ENCODE measurements at places on chromosomes 11 and 22.

DNA sequence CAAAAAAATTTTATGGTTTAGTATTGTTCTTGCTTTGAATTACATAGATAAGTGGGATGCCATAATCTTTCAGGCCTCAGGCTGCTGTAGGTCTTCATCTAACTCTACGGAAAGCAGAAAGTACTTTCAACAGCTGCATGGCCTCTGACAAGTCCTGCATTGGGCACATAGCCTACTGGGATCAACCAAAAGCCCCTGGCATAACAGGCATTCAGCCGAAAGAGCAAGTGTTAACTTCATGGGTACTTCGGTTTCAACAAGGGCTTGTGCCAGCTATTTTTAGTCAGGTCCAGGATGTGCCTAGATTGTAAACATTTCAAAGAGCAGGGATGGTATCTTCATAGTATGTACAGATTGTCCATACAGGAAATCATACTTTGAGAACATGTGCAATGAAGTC, 3.1 kb downstream of the SLN start:
- DNase-seq, result no peak

DNA sequence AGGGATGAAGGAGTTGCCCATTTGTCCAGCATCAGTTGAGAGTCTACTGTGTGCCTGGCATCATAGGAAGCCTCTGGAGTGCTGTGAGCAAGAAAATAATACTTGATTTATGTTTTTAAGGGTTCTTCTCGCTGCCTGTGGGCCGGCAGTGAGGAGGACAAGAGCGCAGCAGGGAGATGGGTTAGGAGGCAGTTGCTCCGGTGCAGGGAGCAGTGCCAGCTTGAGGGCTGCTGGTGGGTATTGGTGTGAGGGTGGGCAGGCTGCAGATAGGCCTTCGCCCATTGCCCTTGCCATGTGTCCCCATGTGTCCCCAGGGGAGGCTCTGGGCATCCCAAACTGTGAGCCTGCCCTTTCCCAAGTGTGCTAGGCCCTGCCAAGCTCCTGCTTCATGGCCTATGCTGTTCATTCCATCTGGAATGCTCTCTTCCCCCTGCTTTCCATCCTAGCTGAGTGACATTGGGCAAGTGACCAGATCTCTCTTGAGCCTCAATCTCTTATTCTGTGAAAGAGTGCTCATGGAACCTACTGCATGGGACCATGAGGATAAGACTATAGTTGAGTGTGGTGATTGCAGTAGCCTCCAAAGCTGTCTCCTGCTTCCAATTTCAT, 19.8 kb downstream of the BMAL1 start:
- no peak for DNase-seq

DNA sequence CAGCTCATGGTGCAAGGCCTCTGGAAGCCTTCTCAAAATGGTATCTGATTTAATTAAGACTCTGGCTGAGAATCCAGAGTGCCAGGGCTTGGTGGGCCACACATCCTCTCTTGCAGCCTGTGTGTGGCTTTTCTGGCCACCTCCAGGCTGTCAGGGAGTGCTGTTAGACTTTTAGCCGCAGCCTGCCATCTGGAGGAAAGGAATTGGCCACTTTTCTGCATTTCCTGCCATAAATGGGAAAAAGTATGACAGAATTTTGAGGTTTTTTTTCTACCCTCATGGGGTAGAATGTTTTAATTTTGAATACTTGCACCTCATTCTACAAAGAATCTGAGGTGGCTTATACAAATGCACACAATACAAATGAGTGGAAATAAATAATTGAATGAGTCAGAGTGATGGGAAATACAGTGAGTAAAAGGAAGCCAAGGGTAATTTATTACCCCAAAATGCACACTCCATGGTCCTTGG, 218.4 kb downstream of the ADAMTS15 start:
- no peak for DNase-seq

DNA sequence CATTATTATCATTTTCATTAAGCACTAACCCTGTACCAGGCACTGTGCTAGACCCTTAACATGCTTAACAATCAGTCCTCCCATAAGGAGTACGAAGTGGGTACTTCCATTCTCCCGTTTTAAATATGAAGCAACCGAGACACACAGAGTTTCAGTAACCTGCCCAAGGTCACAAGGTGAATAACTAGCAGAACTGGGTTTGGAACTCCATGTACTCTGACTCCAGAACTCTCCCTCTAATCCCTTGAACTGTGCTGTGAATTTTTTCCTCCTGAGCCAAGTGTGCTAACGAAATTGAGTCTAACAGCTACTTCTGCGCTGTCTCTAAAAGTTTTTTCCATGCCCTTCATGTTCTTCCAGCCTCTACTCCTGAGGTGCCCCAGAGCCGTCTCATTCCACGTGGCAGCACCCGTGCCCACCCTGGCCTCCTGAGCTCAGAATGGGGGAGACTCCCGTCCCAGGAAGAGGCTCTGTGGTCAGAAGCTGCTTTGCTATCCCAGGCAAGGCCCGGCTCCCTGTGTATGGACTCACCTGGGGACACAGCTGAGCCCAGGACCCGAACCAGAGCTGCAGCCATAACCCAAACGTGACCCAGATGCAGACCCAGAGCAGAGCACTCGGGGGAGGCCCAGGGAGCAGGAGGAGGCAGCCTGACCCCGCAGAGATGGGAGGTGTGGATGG, 8.6 kb upstream of the TRIM29 start:
- DNase-seq, result no peak

DNA sequence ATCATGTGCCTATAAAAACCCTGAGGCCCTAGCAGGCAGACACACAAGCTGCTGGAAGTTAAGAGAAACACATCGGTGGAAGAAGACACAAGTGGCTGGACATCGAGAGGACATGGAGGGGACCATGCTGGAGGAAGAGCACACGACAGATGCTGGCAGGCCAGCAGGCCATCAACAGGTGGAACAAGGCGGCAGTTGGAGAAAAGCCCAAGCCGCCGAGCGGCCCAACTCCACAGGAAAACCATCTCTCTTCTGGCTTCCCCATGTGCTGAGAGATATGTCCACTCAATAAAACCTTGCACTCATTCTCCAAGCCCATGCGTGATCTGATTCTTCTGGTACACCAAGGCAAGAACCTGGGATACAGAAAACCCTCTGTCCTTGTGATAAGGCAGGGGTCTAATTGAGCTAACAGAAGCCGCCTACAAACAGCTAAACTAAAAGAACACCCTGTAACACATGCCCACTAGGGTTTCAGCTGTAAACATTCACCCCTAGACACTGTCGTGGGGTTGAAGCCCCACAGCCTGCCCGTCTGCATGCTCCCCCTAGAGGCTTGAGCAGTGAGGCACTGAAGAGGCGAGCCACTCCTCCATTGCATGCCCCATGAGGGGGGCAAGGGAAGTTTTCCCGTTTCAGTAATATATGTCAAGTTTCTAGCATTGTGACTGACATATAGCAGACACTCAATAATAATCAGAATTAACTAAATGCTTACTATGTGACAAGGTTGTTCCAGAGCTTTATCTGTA, 39.0 kb upstream of the MMP20 start:
- no peak for DNase-seq

DNA sequence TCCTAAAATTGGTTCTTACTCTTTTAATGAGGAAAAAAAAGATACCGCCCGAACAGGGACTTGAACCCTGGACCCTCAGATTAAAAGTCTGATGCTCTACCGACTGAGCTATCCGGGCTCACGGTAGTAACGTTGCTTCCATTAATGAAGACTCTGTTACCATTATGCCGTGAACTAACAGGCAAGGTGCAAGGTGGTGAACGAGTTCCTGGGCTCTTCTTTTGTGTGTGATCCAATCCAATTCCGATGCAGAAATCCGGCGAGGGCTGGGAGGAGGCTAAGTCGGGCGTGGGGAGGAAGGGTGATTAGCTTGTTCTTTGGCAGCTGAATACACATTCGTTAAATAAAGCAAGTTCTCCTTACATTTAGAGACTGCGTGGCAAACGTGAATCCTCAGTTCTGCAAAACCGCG, 49.0 kb downstream of the OR4D9 start:
- DNase-seq, result no peak

DNA sequence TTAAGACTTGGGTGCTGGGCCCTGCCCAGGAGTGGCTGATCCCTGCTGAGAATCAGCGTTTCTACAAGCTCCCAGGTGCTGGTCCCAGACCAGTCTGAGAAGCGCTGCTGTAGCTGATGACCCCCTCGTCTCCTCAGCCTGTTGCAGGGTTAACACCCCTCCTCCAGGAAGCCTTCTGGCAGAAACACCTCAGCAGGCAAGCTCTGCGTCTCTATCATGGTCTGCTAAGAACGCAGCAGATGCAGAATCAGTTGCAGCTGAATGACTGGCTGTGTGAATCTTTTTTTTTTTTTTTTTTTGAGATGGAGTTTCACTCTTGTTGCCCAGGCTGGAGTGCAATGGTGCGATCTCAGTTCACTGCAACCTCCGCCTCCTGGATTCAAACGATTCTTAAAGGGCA, 132.5 kb downstream of the CACNA1I start:
- DNase-seq, result no peak

DNA sequence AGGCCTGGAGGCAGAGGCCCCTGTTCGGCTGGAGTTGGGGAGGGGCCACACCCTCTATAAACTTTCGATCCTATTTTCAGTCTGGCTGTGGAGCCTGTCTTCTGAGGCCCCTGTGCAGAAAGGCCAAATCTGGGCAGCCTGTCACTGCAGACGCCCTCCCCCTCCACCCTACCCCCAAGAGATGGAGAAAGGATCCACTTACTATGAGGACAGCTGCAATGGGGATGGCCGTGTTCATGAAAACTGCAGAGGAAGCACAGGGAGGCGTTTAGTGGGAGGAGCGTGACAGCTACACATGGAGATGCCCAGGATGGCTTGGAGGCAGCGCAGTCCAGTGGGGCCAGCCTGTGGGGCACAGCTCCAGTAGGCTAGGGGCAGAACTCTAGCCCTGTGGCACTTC, 43.5 kb upstream of the KCNJ11 start:
- DNase-seq, result no peak

DNA sequence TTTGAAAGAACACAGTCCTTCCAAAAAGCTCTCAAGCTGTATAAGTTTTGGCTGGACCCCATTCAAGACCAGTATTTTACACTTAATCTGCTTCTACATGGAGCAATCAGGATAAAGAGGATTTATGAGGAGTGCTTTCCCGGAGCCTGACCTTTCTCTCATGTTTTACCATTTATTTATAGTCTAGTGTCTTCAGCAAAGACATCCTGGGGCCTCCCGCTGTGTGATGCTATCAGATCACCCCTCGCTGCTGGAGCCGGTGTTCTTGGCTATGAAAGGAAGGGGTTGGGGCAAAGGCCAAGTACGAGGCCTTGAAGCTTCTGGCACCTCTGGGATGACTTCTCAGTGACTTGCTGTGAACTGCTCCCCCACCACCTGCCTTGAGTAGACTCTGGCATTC, 189.6 kb downstream of the ADAMTS15 start:
- DNase-seq, result no peak

- DNase-seq, result no peak
Observed at GRCh38 chr22:38872831-38873248, 824 bp upstream of the CBX6 start.

DNA sequence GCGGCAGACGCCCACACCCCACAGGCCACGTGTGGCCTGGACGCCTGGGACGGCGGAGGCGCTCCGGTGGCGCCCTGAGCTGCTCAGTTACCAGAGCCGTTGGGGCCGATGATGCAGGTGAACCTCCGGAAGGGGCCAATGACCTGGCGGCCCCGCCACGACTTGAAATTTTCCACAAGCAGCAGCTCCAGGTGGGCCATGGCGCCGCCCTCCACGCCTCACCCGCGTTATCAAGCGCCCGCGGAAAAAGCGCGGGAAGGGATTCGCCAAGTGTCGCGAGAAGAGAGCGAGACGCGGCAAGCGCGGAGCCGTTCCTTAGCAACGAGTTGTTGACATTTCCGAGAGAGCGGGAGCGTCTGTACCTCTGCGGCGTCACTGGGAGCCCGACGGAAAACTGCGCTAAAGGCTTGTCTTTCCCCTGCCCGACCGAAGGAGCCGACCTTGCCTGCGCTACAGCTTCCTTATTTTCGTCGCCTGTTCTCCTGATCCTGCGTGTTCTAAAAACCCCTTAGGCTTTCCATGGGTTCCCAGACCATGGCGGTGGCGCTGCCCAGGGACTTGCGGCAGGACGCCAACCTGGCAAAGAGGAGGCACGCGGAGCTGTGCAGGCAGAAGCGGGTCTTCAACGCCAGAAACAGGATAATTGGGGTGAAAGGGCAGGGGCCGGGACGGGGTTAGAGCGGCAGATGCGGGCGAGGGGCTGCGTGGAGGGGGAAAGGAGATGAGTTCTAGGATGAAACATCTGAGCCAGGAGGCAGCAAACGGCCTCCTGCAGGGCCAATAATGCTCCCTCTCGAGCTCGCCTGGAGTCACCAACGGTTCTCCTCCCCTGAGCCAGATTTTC, at the start of the genes RIBC2 and SMC1B:
Gene RIBC2 (plus strand): TSS at position 326 of the 844 bp plus-strand sequence. CDS start 194 bp downstream, at position 520.
Gene SMC1B (minus strand): TSS at position 232 of the 844 bp plus-strand sequence. CDS start 32 bp downstream, at position 200.
- DNase-seq, result peak; percentile 63

- peak; percentile 74 for DNase-seq
Observed at GRCh38 chr11:613369-613968, 2.3 kb downstream of the IRF7 start.

DNA sequence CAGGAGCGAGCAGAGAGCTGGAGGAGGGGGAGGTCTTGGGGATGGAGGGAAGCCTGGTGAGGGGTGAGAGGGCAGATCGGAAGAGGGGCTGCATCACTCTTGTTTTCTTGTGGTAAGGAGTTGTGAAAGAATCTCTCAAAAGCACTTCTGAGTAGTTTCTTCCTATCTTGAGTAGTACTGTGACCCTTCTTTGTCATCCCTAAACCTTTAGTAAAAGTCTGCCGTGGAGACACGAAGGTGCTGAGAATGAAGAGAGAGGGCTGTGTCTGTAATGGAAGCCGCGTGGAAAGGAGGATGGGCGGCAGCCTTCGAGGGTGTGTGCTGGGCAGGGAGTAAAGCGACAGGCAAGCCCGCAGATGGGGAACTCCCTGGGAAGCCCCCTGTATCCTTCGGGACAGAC, 237.8 kb downstream of the TBC1D22A start:
- no peak for DNase-seq

DNA sequence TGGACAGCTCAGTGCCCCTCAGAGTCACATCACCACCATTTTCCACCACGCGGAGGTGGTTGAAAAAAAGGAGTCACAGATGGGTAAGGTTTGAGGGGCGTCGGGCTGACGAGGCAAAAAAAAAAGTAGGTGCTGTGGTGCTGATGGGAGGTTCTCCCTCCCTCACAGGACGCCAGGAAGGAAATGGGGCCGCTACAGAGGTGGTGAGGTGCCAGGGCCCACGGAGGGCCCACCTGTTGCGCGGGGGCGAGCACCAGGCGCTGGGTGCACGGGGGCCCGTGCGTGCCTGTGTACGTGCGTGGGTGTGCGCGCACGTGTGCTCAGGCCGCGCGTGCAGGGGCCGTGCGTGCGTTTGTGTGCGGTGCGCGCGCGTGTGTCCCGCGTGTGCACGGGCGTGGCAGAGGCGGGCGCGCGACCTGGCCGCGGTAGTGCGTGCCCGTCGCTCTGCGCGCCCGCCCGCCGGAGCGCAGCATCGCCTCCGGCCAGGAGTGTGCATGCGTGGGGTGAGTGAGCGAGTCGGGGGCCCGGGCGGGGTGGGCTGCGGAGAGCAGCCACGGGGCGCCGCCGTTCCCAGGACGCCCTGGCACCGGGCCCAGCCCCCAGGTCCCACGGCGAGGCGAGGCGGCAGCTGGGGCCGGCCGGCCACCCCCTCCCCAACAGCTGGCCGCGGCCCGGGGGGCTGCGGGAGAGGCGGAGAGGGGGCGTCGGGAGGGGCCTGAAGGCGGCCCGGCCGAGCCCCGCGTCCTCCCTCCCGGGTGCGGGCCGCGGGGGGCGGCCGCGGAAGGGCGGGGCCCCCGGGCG, 2.8 kb downstream of the PDGFB start:
- DNase-seq, result no peak

- DNase-seq, result no peak
Observed at GRCh38 chr11:129354691-129355090, 21.0 kb upstream of the BARX2 start.

GRCh38 chr11:4523666-4524065, 21.3 kb upstream of the OR52M1 start:
- no peak for DNase-seq

Measured in GM12892 (cell line).